Stimulated activated CD8-positive, alpha-beta memory T cell treated with anti-CD3 and anti-CD28 coated beads, Interleukin-4, amount 100 ng/mL, for 24 hours (primary cell): ENCODE measurements at places on chromosomes 3 and 15.

GRCh38 chr3:183688874-183689273, 8.7 kb upstream of the YEATS2 start:
- no peak for DNase-seq

DNA sequence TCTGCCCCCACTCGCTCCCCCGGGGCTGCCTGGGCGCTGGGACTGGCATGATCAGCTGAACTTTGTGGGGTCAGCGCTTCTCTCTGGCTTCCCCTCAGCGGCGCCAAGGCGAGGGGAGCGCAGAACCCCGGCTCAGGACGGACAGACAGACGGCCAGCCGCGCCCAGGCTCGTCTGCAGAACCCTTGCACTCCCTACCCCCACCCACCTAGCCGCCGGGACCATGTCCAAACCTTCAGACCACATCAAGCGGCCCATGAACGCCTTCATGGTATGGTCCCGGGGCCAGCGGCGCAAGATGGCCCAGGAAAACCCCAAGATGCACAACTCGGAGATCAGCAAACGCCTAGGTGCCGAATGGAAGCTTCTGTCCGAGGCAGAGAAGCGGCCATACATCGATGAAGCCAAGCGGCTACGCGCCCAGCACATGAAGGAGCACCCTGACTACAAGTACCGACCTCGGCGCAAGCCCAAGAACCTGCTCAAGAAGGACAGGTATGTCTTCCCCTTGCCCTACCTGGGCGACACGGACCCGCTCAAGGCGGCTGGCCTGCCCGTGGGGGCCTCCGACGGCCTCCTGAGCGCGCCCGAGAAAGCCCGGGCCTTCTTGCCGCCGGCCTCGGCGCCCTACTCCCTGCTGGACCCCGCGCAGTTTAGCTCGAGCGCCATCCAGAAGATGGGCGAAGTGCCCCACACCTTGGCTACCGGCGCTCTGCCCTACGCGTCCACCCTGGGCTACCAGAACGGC, 621 bp downstream of the SOX14 start:
- no peak for DNase-seq

- DNase-seq = no peak
Observed at GRCh38 chr3:105938101-105938500, 69.3 kb upstream of the CBLB start.

DNA sequence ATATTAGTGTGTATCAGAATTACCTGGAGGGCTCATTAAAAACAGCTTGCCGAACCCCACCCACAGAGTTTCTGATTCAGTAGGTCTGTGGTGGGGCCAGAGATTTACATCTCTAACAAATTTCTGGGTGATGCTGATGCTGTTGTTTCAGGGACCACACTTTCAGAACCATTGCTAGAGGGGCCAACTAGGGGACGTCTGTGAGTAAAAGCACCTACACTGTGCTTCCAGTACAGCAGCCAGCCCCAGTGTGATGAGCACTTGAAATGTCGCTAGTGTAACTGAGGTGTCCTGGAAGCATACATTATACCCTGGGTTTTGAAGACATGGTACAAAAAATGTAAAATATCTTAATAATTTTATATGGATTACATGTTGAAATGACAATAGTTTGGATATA, 33.0 kb downstream of the AGTR1 start:
- no peak for DNase-seq

DNA sequence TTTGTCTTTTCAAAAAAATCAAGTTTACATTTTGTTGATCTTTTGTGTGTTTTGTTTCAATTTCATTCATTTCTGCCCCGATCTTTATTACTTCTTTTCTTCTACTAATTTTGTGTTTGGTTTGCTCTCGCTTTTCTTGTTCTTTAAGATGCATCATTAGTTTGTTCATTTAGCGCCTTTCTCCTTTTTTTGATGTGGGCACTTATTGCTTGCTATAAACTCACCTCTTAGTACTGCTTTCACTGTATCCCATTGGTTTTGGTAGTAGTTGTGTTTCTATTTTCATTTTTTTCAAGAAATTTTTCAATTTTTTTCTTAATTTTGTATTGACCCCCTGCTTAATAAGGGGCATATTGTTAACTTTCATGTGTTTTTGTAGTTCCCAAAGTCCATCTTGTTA, 34.4 kb downstream of the PRKCI start:
- no peak for DNase-seq

DNA sequence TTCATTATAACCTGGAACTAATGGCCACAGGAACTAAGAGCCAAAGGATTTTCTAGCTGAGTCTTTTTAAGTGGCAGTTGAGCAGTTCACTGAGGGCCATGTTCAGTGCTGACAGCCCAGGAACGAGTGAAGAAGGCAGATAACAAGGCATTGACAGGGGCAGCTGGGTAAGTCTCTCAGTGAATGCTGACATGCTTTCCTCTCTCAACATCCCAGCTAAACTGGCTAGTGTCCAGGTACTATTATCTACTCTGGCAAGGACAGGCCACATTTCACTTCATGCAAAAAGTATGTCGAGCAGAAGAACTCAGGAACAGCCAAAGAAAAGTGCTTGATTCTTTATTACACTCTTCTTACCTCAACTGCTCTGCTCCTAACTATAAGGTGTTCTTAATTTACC, 515.9 kb downstream of the NLGN1 start:
- no peak for DNase-seq

GRCh38 chr3:119810018-119810435, 28.1 kb downstream of the NR1I2 start:
- DNase-seq = peak; percentile 49

DNA sequence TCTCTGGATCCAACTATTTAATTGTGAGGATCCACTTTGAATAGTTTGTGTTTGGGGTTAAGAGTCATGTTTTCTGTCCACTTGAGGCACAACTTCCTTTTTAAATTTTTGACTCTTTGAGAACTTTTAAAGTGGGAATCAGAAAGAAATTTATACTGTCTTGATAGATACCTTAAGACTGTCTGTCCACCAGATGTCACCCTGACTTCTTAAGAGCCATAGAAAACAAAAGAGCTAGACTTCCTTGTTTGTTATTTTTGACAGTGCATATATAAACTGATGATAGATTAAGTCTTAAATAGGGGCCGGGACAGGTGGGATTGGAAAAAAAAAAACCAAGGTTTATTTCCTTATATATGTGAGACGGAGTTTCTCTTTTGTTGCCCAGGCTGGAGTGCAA, 52.1 kb upstream of the WDR72 start:
- no peak for DNase-seq

DNA sequence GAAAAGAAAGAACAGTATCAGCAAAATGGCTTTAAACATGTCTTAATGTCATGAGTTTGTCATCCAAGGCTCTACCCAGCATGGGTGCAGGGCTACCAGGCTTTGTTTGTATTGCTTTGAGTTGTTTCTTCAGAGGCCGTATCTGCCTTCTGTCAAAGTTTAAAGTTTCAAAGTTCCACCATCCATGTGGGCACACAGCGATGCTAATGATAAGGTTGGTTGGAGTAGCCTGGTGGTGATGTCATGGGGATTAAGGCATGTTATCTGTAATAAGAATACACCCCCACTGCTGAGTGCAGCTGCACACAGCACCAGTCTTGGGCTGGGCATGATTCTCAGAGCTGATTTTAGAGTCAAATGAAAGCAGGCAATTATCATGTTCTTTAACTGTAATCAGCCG, 72.0 kb upstream of the LRTM1 start:
- DNase-seq = no peak

DNA sequence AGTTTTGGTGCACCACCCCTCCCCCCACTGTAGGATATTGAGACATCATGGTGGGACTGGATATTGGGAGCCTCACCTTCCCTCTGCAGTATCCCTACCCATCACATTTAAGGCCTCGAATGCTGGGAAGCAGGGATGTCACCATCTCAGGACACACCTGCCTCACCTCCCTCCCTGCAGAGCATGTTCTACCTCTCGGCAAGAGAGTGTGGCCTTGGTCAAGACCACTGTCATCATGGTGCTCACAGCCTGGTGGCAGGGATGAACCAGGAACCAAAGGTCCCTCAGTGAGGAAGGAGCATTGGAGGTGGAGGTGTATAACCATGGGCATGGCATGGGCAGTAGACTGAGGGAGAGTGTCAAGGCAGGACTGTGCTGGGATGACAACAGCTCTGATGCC, 104.8 kb downstream of the CORO2B start:
- DNase-seq = no peak

DNA sequence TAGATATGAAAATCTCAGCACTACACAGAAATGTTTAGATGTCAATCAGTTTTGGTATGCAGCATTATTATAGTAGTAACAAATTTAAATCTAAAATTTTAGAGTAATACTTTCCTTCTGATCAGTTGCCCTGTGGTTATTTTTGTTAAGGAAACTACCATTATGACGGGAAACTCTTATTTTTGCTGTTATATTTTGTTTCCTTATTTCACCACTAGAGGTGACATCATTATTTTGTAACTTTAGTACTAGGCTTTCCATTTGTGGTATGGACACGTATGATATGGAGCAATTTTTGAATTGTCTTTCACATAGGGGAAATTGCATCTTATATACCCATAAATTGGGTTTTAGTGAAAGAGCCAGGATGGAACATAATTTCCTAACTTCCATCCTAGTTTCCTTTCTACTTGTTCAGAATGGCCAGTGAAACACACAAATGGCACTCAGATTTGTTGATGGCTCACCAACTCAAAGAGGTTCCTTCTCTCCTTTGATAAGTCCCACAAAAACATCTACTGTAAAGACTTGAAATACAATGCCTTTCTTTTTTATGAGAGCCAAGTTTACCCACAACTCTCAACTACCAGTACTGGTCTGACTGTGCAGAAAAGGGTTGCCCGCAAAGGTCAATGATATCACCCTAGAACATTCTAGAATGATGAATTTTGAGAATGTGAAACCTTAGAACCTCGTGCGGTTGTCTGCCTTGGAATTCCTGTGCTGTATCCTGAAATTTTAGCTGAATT, 19.4 kb upstream of the PPP4R2 start:
- no peak for DNase-seq

DNA sequence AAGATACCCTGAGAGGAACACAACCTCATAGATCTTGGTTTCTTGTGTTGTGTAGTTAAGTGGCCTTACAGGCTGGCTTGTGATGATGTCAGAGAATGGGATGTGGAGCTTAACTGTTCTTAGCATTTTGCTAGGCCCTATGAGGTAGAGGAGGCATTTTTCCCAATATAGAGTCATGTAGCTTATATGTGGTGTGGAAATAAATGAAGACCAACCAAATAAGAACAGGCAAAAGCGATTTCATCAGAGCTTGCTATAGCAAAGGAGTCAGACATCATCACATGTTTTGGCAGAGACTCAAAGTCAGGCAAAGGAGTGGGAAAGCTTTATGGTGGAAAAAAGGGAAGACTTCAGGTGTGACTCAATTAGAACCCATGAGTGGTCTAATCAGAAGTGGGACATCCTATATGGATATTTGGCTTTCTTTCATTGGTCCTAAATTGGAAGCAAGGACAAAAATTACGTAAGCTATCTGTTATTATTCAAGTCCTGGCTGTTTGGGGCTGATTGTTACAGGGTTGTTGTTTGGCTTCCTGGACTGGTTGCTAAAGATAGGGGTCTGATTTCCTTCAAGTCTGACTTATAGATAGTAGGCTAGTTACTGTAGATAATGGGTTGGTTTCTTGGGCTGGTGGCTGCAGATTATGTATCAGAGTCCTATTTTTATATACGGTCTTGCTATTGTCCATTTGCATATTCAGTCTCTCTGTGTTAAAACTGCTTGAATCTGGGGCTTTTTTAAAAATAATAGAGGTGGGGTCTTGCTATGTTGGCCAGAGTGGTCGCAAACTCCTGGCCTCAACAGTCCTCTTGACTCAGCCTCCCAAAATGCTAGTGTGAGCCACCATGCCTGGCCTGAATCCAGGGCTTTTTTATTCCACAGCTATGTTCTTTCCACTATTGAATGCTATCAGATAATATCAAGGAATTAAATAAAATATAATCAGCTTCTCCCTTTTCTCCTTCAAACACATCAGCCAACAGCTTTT, 30.3 kb upstream of the SETD2 start:
- DNase-seq = no peak

DNA sequence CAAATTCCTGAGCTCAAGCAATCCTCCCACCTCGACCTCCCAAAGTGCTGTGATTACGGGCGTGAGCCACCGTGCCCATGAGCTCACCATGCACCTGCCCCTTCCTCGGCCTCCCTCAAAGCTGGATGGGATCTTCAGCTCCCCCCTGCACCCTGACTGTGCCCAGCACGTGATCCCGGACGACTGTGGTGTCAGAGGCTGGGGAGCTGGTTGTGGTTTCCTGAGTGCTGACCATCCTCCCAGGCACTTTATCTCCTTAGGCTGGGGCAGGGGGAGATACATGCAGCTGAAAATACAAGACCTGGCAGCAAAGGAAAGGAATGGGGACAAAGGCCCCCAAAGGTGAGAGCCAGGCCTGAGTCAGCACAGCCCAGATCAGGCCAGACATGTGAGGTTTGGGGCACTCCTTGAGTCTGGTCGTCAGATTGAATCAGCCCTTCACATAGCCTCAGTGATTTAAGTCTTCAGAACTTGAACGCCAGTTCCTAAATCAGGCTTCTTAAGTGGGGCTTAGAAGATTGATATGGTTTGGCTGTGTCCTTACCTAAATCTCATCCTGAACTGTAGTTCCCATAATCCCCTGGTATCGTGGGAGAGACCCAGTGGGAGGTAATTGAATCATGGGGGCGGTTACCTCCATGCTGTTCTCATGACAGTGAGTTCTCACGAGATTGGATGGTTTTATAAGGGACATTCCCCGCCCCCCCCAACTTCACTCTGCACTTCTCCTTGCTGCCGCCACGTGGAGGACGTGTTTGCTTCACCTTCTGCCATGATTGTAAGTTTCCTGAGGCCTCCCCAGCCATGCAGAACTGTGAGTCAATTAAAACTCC, 35.8 kb downstream of the PRKCD start:
- DNase-seq = no peak

DNA sequence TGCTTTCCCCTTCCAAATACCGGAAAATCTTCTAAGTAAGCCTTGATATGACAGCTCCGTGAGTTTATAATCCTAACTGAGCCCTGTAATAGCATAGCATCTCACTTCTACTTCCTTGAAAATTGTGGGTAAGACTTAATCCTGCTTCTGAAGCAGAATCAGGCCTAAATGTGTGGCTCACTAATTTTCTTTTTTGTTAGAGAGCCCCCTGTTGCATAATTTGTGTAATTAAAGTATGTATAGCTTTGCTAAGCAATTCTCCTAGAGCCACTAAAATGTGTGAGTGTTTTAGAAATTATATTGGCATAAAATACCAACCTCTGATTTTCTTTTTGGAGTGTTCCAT, 304.4 kb downstream of the FGF12 start:
- DNase-seq = no peak

DNA sequence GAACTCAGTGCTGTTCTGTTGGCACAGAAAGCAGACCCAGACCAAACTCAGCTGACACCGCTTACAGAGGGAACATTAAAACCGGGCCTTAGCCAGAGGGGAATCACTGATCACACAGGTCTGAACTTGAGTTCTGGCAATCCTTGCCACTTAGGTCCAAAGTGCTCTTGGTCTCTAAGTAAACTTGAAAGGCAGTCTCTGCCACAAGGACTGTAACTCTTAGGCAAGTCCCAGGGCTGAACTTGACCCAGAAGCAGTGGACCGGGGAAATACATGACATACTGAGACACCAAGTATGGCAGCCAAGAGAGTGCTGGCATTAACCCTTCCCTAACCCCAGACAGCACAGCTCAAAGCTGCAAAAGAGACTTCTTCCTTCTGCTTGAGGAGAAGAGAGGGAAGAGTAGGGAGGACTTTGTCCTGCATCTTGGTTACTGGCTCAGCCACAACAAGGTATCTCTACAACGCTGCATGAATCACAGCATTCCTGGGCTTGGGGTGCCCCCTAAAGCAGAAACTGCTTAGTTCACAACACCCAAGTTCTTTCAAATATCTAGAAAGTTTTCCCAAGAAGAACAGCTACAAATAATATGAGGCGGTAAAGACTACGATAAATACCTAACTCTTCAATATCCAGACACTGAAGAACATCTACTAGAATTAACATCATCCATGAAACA, 32.5 kb downstream of the NAALADL2 start:
- no peak for DNase-seq
